Amygdala (tissue), 56 donors: ENCODE measurements at places on chromosomes 12 and 14.

DNA sequence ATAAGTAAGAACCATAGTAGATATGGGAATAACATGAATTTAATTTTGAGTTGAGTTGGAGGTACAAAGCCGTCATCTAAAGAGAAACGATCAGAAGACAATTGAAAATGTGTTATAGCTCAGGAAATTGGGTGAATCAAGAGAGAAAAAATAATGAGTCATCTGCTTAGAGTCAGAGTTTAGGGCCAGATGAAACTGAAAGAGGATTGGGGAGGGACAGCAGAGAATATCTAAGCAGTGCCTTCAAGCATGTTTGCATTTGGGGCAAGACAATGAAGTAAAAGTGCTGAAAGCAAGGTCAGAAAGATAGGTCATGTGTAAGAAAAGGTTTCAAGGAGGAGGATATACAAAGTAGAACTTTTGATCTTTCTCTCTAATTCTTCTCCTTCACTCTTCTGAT, 49.4 kb downstream of the SLC15A5 start:
- no peak for DNase-seq

GRCh38 chr12:1419849-1420371, 174.5 kb downstream of the FBXL14 start:
- DNase-seq, result no peak

DNA sequence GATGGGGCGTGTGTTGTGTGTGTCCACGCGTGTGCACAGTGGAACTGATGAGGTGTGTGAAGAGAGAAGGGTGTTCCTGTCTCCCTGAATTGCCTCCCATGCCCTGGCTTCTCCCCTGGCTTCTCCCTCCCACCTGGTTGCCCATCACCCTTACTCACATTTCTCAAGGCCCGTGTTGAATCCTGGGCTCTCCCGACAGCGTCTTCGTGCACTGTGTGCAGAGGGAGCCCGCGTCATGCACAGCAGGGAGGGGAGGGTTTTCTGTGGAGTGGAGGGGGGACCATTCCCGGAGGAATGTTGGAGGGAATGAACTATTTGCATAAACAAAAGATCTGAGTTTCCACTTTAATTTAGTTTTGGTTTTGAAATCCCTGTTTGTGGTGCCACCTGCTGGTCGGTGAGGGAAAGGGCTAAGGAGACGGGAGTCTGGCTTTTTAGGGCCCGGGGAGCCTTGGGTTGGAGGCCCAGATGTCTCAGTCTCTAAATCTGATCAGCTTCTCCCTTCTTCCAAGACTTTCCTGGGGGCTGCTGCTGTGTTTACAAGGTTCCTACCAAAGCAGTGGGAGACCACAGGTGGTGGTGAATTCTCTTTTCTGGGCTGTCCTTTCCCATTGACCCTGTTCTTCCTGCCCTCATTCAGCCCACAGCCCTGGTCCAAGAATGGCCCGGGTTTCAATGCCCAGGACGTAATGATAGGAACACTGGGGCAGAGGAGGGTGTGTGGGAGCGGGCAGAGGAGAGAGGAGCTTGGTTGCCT, at the start of gene C1R:
TSS of gene C1R (minus strand) at position 217 of the 757 bp plus-strand sequence. CDS start at position 160, 57 bp downstream.
- DNase-seq, result peak; percentile 14

- no peak for DNase-seq
Observed at GRCh38 chr12:6249580-6249979, 49.4 kb downstream of the CD9 start.

GRCh38 chr14:47454025-47454424, 221.4 kb downstream of the MDGA2 start:
- no peak for DNase-seq

GRCh38 chr14:65098586-65098985, 3.7 kb downstream of the MAX start:
- DNase-seq, result no peak

DNA sequence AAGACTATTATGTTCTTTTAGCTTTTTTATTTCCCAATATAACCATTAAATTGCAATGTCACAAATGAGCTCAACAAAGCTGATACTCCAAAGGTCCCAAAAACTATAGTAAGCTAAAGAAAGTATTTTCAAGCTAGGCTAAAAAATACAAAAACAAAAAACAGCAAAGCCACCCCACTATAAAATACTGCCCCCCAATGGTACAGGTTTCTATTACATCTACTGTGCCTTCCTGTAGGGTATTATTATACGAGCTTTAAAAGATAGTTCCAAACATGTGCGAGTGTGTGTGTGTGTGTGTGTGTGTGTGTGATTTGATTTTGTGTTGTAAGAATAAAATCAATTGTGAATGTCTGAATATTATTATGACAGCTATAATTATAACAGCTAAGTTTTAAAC, 1.1 kb downstream of the IFNG start:
- DNase-seq, result no peak

DNA sequence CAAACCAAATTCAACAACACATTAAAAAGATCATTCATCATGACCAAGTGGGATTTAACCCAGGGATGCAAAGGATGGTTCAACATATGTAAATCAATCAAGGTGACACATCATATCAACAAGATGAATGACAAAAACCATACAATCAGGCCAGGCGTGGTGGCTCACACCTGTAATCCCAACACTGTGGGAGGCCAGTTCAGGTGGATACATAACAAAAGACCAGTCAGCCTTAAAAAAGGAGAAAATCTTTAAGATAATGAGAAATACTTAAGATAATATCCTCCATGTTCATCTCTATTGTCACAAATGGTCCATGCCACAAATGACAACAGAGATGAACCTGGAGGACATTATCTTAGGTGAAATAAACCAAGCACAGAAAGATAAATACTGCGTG, 12.4 kb downstream of the L2HGDH start:
- no peak for DNase-seq

DNA sequence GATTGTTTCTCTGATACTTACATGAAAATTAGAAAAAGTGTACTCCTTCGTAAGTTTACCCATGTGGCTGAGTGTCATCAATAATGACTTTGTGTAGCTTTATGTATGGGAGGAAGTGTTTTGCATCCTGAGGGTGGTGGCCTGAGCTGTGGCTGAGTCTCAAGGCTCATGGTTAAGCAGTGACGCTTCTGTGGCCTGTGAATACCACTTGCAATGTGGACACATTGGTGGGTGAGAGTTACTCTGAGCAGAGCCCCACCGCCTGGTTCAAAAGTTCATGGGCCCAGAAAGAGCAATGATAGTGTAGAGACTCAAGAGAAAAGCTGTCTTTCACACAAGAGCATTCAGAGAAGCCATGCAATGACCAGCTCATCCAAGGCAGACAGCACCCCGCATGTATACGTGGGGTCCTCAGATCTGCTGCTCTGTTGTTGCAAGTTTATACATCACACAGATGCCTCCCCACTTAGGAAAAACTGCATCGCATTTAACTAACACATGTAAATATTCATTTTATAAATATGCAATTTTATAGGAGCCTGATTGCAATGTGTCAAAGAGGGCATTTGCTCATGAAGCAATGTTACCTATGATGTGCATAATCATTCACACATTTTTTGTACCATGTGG, 55.1 kb upstream of the FRMD6 start:
- no peak for DNase-seq

DNA sequence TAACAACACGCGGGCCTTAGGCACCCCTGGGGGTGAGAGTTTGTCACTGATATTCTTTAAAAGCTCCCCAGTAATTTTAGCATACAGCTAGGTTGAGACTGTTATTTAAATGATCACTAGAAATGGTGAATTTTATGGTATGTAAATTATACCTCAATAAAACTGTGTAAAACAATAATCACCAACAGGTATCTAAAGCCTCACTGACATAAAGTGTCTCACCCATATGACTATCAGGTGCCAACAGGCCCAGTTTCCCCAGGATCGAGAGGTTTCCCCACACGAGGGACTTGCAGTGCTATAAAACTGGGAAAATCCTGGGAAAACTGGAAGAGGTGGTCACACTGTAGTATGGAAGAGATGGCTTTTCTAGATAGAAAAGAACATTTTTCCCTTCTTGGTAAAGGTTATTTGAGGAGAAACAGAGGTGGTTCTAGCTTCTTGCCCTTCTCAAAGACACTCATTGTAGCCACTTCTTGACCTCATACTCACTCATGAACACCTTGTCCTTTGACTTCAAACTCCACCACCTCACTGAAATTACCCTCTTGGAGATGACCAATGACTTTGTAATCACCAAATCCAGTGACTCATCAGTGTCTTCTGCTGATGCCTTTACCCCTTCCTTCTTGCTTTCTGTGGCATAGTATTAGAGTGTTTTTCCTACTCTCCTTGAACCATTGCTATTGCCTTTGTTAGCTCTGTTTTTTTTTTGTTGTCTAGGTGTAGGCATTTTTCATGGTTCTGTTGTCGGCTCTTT, 24.8 kb upstream of the NUBPL start:
- DNase-seq, result no peak

DNA sequence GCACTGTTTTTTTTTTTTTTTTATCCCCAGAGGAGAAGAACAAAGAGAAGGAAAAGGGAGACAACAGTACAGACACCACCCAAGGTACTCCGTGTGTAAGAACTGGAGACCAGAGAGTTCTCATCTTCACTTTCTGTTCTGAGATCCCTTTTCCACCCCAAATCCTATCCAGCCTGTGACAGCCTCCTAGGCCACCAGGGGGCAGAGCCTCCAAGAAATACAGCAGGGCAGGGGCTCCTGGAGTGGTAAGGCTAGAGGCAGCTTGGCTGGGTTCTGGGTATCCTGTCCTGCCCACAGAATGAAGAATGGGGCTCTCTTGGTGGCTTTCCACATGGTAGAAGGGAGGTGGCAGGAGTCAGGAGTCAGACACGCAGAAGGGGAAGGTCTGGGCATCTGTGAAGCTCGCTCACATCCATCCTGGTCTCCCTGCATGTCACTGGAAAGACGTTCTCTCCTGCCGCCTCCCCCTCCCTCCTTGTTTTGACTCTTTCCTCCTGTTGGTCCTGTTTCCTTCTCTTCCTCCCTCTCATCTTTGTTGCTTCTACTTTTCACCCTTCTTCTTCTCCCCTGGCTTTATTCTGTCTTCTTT, 12.0 kb downstream of the CLSTN3 start:
- no peak for DNase-seq

GRCh38 chr14:72634691-72635616, 258.9 kb downstream of the DPF3 start:
- DNase-seq, result no peak

GRCh38 chr14:96109596-96110355, 70.6 kb downstream of the C14orf132 start:
- no peak for DNase-seq

DNA sequence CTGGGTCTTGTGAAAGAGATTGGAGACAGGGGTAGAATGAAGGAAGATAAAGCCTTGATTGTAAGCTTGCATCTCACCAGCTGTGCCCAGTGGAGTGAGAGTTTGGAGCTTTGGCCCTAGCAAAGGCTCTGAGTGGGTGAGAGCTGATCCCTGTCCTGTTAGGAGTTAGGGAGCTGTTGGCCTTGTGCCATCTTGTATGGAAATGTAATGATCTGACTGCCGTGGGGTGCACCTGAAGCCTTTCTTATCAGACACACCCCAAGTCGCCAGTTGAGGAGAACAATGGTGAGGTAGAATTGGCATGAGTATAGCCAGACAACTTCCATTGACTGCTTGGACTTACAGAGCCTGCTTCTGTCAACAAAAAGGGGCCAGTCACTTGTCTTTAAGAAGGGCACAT, 130.1 kb downstream of the PRKCH start:
- no peak for DNase-seq

DNA sequence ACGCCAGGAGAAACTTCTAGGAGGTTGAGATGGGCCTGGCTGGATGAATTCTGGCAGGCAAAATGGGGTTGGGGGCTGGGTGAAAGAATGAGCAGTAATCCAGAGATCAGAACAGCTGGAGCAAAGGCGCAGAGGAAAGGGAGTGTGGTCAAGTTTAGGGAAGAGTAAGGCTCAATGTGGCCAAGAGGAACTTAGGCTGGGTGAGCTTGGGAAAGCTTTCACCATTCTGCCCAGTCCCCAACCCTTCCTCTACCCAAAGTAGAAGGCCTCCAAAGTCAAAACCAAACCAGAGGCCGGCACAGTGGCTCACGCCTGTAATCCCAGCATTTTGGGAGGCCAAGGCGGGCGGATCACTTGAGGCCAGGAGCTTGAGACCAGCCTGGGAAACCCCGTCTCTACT, 10.2 kb upstream of the RABGGTA start:
- no peak for DNase-seq

DNA sequence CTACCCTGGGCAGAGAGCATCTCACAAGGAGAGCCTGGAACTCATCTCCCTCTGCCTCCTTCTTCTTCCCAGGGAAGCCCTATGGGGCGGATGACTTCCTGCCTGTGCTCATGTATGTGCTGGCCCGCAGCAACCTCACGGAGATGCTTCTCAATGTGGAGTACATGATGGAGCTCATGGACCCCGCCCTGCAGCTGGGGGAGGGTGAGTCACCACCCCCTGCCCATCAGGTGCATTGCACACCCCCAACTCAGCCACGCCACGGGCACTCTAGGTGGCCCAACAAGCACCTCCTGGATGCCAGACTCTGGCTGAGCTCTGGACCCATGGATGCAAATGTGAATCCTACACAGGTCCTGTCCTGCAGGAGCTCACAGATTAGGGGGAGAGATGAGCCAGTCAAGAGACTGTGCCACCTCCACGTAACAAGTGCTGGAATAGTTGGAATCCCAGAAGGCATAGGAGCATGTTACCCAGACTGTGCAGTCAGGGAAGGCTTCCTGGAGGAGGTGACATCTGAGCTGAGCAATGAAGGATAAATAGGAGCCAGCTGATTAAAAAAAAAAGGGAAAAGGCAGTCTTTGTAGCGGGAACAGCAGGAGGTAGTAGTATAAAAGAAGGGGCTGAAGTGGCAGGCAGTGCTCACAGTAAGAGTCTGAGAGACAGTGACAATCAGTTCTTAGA, 71.9 kb downstream of the LGMN start:
- no peak for DNase-seq

DNA sequence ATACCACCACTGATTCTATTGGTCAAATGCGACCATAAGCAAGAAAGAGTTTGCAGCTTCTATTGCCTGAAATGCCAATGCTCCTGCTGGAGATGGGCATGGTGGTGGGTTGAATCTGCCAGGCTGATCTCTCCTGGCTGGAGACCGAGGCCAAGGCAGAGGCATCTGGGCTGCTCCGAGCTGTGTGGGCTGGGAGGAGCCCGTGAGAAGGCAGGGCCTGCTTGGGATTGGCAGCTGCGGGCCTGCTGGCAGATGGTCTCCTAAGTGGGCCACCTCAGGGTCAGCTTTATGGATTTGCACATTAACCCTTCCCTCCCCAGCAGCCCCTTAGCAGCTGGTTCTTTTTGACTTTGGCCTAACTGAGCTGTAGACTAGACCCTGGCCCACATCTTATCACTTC, 25.4 kb downstream of the SRRM4 start:
- no peak for DNase-seq

DNA sequence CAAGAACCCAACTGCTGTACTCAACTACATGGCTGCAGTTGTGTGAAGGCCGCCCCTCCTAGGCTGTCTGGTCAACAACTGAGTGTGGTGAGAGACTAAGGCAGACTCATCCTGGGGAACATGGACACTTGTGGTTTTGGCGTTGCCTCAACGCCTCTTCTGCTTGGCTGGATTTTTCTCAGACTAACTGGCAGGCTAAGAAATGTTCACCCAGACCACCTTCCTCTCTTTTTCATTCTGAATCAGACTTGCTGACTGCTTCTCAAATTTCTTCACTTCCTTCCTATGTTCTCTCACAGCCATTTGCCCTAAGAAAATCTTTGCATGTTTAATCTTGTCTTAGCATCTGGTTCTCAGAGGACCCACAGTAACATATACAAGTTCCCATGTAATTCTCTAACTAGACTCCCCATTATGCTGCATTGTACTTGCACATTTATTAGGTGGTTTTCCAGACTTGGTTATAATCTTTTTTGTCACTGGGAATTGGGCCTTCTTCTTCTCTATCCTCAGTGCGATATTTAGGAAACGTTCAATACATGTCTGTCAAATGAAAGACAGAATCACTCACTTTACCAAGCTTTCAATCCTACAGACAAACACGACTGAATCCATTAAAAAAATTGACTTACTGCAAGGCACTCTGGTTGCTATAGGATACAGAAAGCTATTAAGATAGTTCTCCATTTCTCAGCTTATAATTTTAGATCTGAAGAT, 327.6 kb downstream of the CCER1 start:
- DNase-seq, result no peak
